ENCODE measurements at places on chromosomes 1 and 21. TPM values are rescaled to one million over a fixed set of nuclear protein-coding genes. Genes with fewer than 3 reads are reported as not detected.
A peak's percentile ranks its signal among the peaks of the same experiment; 100 is the strongest.

GRCh38 chr1:69739251-69739605 is 171.5 kb downstream of the LRRC7 start:
- peak; percentile 5 for DNase-seq

- DNase-seq, result no peak
Observed at GRCh38 chr1:185162491-185162890, 5.5 kb downstream of the SWT1 start.

Gene RGS8
- 0.99 TPM for total RNA-seq

DNA sequence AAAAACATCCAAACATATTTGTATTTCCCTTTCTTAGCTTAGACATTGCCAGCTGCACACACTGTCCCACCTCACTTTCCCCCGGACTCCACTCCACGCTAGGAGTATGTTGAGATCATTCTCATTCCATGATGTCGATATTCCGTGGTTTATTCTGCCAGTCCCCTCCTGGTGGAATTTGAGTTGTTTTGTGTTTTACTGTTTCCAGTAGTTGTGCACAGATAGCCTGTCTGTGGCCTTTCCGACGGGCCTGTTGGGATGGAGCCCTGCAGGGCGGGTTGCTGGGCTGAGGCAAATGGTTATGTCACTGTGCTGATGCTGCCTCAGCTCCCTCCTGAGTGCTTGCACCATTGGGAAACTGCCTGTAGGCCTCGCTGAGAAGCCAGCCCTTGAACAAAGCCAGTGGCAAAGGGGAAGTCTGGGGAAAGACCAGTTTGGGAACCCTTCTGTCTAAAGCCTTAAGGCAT is 12.8 kb downstream of the TRAPPC10 start:
- peak; percentile 31 for DNase-seq

GRCh38 chr1:83857103-83857502 is 141.8 kb downstream of the TTLL7 start:
- DNase-seq, result peak; percentile 22

Measured in neural progenitor cell (in vitro differentiated cells).